ENCODE measurements at places on chromosomes 13 and 19. TPM values are rescaled to one million over a fixed set of nuclear protein-coding genes. Genes with fewer than 3 reads are reported as not detected.
A peak's percentile ranks its signal among the peaks of the same experiment; 100 is the strongest.

DNA sequence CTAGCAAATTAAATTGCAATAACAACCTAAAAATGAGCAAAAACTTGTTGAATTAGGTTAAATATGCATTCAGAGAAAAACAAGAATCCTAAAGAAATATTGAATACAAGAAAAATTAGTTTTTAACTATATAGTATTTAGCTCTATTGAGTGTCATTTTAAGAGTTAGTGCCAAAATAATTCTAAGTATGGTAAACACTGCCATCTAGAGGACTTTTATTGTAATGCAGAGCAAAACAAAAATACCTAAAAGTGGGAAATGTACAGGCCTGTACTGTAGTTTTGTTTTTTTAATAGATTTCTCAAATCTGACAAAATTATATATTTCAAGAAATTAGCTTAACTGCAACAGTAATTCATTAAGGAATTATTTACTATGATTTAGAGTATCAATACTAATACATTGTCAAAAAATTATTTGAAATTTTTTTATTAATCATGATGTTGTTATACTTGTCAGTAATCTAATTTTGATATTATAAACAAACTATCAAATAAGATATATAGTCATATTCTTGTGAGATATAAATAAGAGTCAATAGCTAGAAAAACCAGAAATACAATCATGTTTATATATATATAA, 8.2 kb upstream of the PCDH9 start:
- no peaks in the 10 kb centered on the region for H3K27me3 ChIP-seq
- H3K27ac ChIP-seq = no peak overlapping the region
- H3K4me1 ChIP-seq = peaks cover 2% of the 10 kb centered on the region
- no peaks in the 10 kb centered on the region for H3K36me3 ChIP-seq

GRCh38 chr13:75556961-75557360, 7.4 kb downstream of the UCHL3 start:
- H3K4me3 ChIP-seq = no peak overlapping the region
- no peaks in the 10 kb centered on the region for H3K27me3 ChIP-seq
- peaks cover 2% of the 10 kb centered on the region for H3K4me1 ChIP-seq
- no peak overlapping the region for H3K27ac ChIP-seq
- peaks cover 17% of the 10 kb centered on the region for H3K36me3 ChIP-seq
- no peak for DNase-seq

DNA sequence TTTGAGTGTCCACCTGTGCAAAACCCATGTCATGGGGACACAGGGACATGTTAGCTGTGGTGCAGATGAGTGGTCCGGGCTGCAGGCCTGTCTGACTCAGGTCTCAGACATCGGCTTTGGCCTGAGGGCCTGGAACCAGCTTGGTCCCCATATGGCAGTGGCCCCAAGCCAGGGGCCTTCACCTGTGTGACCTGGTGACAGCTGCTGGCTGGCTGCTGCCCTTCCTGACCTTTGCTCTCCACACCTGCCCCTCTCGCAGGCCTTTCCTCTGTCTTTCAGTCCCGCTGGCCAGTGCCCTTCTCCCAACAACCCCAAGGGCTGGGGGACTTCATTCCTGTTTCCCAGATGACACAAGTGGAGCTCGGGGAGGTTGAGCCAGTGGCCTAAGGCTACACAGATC, 22.9 kb upstream of the LDLR start:
- H3K27ac ChIP-seq = peak overlapping the region; percentile 23
- H3K27me3 ChIP-seq = no peaks in the 10 kb centered on the region
- peaks cover 8% of the 10 kb centered on the region for H3K4me1 ChIP-seq

DNA sequence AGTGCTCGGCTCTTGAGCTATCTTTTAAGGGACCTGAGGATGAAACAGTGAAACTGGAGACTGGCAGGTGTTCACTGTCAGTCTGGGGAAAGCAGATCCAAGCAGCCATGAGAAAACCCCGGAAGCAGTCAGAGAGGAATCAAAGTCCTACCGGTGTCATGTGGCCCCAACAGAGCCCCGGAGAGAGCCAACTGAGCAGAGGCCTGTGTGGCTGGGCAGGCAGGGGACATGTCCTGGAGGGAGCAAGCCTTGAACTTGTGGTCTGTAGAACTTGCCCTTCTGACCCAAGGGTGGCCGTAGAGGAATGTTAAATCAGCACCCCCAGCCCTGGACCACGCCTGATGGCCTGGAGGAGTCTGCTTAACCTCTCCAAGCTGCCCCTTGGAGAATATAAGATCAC, 113.7 kb upstream of the ZNF507 start:
- DNase-seq = peak; percentile 81
- H3K4me1 ChIP-seq = no peaks in the 10 kb centered on the region
- no peaks in the 10 kb centered on the region for H3K36me3 ChIP-seq
- H3K4me3 ChIP-seq = no peak overlapping the region
- no peak overlapping the region for H3K27ac ChIP-seq

The SLC25A41 gene
- 0.27 TPM for total RNA-seq

GRCh38 chr19:38685666-38686529, 38.4 kb downstream of the ACTN4 start:
- DNase-seq = no peak
- H3K27me3 ChIP-seq = no peaks in the 10 kb centered on the region
- H3K36me3 ChIP-seq = peaks cover 11% of the 10 kb centered on the region
- H3K27ac ChIP-seq = peak overlapping the region; percentile 97
- H3K4me3 ChIP-seq = no peak overlapping the region
- H3K4me1 ChIP-seq = peaks cover 91% of the 10 kb centered on the region

DNA sequence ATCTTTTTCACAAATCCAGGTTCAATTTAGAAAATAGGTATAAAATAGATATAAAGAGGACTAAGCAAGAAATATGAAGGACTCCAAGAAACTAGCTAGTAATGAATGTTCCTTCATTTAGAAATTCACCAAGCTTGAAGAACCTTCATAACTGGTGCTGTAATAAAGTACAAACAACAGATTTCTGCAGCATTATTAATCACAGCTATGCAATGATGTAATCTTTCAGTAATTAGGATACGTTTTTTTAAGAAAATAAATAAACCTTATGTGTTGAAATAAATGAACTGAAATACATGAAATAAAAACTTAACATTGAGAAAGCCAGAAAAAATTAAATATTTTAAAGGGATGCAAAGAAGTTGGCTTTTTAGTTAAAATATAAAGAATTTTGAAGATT, 236.1 kb downstream of the RGCC start:
- no peaks in the 10 kb centered on the region for H3K27me3 ChIP-seq
- peaks cover 28% of the 10 kb centered on the region for H3K4me1 ChIP-seq
- no peak overlapping the region for H3K4me3 ChIP-seq
- H3K27ac ChIP-seq = no peak overlapping the region
- no peak for DNase-seq
- peaks cover 31% of the 10 kb centered on the region for H3K36me3 ChIP-seq

DNA sequence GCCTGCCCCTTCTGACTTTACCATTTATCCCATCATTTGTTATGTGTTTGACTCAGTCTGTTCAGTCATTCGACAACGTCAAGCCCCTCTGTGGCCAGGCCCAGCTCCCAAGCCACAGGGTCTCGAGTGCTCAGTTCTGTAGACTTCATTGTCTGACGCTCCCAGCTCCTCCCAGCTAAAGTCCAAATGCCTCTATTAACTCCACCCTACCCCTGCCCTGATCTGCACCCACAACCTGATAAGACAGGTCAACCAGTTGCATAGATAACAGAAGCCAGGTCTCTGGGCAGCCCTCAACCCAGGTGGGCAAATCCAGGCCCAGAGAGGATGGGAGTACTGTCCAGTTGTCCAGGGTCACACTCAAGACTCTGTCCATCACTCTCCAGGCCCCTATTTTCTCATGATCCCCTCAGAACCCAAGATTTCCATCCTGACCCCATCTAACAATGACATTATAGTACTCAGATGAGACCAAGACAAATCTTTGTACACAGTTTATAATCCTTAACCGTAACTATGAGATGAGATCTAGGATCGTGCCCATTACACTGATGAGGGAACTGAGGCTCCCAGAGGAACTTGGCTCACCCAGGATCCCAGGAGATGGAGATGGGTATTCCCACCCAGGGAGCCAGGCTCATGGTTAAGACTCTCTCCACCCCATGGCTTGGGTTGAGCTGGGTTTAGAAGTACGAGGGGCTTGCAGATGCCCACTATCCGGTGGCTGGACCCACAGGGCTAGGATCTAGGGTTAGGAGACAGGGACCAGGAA, 1.1 kb downstream of the TM6SF2 start:
- DNase-seq = no peak
- peaks cover 10% of the 10 kb centered on the region for H3K4me1 ChIP-seq
- peaks cover 3% of the 10 kb centered on the region for H3K36me3 ChIP-seq
- peak overlapping the region; percentile 63 for H3K4me3 ChIP-seq
- no peak overlapping the region for H3K27ac ChIP-seq

- H3K27me3 ChIP-seq = no peaks in the 10 kb centered on the region
- no peak overlapping the region for H3K4me3 ChIP-seq
- H3K27ac ChIP-seq = no peak overlapping the region
- DNase-seq = no peak
Observed at GRCh38 chr13:40910324-40911050, 108.6 kb downstream of the ELF1 start.

DNA sequence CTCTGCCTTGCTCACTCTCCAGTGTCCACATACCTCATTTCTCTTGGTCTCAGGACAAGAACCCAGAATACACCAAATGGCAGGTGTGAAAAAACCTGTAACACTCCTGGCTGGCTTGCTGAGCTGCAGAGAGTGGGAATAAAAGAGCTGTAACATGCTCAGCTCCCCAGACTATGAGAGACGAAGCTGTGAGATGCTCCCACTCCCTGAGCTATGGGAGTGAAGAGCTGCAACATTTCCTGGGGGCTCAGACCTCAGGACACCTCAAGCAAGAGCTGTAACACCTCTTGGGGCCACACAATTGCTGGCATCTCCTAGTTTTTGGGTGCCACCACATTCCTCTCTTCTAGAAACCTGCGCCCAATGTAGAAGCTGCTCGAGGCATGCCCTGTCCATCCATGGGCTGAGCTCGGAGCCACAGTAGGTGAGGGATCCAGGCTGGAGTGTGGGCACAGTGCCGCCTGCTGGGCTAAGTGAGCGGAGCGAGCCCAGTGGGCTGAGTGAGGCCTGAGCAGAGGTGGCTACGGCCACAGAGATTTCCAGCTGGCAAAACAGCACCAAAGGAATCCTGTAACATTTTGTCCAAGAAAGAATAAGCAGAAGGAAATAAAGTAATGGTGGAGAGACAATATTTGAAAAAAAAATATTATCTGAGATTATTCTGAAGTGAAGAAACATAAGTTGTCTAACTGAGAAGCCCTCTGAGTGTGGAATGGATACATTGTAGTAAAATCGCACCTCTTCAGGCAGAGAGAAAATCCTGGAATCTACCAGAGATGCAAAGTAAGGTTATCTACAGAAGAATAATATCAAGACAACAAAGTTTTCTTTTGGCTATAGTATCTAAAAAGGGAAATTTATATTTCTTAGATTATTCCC, 186.2 kb upstream of the PCDH9 start:
- no peaks in the 10 kb centered on the region for H3K36me3 ChIP-seq
- H3K4me3 ChIP-seq = no peak overlapping the region

DNA sequence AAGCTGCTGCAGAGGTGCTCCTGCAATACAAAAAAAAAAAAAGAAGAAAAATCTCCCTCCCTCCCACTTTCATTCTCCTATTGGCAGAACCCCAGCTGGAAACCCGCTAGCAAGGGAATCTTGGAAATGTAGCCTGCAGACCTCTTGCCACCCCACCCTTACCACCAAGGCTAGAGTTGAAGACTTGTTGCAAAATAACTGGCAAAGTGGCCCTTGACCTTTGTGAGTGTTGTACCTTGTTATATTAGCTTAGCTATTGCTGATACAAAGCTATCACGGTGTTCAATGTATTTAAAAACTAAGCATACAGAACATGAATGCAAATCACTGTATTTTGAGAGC, 57.5 kb upstream of the KCTD4 start:
- H3K36me3 ChIP-seq = peaks cover 12% of the 10 kb centered on the region
- H3K4me1 ChIP-seq = peaks cover 14% of the 10 kb centered on the region
- no peaks in the 10 kb centered on the region for H3K27me3 ChIP-seq
- H3K4me3 ChIP-seq = no peak overlapping the region
- no peak overlapping the region for H3K27ac ChIP-seq

DNA sequence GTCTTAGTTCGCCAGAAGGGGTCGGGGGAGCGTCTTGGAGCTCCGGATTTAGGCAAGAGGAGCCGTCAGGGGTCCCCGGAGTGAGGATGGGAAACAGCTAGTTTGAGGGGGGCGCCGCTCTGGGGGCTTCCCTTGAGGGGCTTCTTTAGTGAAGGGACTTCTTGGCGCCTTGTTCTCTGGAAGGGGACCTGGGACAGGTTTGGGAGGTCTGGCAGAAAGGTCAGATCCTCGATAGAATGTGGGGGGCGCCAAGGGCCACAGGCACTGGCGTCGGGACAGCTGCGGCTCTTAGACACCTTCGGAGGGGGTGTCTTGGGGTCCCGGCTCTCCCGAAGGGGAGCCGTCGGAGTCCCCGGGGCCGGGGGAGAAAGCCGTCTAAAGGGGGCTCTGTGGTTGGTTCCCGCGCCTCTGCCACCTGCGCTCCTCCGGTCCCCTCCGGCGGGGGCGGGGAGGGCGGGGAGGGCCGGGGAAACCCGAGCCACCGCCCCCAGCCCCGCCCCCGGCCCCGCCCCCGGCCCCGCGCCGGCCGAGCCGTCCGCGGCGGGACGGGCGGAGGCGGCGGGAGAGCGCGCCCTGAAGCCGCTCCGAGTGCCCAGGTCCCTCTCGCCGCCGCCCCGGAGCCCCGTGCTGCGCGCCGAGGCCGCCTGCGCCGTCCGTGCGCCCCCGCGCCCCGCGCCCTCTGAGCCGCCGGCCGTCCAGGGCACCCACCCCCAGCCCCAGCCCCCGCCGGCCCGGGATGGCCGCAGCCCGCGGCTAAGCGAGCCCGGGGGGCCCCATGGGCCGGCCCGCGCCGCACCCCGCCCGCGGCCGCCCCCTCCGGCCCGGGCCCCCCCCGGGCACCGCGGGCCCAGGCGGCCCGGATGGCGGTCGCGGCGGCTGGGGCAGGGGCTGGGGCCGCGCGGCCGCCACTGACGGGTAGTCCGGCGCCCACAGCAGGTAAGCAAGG, at the start of gene NRTN:
Gene NRTN (plus strand): TSS at position 552 of the 946 bp plus-strand sequence. CDS start 19,099 bp downstream, outside the sequence.
- H3K4me1 ChIP-seq = peaks cover 5% of the 10 kb centered on the region
- peak within 1 kb of the TSS; percentile 64 for H3K4me3 ChIP-seq
- no peak within 1 kb of the TSS for H3K27ac ChIP-seq
- no peak for DNase-seq

- no peaks in the 10 kb centered on the region for H3K27me3 ChIP-seq
- peaks cover 7% of the 10 kb centered on the region for H3K36me3 ChIP-seq
- peaks cover 49% of the 10 kb centered on the region for H3K4me1 ChIP-seq
- no peak overlapping the region for H3K4me3 ChIP-seq
- no peak overlapping the region for H3K27ac ChIP-seq
- no peak for DNase-seq
Observed at GRCh38 chr19:5126498-5127223, 157.7 kb downstream of the KDM4B start.

The LYPD3 gene
- total RNA-seq = 0.27 TPM

The FCER2 gene
- not detected for total RNA-seq

- H3K27ac ChIP-seq = no peak overlapping the region
- no peak overlapping the region for H3K4me3 ChIP-seq
- no peaks in the 10 kb centered on the region for H3K36me3 ChIP-seq
- H3K4me1 ChIP-seq = no peaks in the 10 kb centered on the region
Observed at GRCh38 chr13:27774651-27775050, 17.6 kb upstream of the GSX1 start.

Measured in osteocyte (in vitro differentiated cells).